ENCODE measurements at places on chromosomes 1 and 21.

DNA sequence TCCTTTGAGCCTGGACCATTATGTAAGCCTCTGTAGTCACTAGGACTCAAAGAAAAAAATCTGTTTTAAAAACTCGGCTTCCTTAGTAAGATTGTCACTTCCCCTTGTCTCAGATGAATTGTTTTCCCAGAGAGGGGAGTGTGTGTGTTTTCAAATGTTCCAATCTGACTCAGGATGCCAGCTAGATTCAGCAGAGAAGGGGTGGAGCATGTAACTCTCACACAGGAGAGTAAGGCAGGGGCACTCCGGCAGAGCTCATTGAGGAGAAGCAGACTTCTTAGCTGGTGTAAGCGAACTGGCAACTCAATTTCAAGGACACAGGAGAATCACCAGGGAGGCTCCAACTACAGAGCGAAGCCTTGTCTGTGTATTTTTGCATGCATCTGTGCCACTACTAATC lies 623.2 kb downstream of the LMO4 start:
- DNase-seq, result no peak

GRCh38 chr1:103541431-103541830 lies 15.9 kb downstream of the RNPC3 start:
- no peak for DNase-seq

GRCh38 chr1:179815641-179816040 lies 62.0 kb downstream of the TOR1AIP2 start:
- no peak for DNase-seq

DNA sequence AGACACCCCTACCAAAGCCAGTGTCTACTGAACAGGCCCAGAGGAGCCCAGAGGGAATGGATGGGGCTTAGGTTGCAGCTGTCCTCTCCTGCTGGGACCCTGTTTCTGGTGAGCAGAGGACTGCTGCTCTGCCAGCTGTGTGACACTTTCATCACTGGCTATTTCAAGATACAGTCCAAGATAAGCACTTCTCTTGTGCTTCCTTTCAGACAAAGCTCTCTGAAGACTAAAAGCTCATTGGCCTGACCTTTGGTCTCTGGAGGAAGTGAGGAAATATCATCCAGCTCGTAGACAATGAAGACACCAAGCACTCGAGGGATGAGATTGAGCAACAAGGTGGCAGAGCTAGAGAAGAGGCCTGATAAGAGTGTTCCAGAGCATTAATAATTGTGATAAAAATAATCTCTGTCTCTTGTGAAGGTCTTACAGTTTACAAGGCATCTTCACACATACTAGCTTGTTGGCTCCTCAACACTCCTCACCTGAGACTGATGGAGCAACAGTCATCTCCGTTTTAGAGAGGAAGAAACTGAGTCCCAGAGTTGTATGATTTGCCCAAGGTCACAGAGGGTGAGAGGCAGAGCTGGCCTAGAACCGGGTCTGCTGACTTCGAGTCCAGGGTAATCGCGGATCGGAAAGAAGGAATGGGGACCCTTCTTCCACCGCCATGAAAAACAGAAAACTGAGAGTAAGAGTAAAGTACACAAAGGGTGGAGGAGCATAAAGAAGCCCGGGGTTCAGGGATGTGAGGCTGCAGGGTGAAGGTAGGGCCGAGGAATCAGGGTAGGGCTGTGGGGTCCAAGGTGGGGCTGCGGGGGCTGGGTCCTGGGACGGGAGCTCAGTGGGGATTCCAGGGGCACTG lies 666 bp downstream of the PAFAH2 start:
- no peak for DNase-seq

GRCh38 chr1:245572709-245573108 lies 417.9 kb downstream of the KIF26B start:
- DNase-seq, result no peak

- DNase-seq, result no peak
These were observed 129.3 kb upstream of the GORAB start for GRCh38 chr1:170402476-170403311.

GRCh38 chr1:108897865-108898720 lies 21.3 kb downstream of the GPSM2 start:
- no peak for DNase-seq

DNA sequence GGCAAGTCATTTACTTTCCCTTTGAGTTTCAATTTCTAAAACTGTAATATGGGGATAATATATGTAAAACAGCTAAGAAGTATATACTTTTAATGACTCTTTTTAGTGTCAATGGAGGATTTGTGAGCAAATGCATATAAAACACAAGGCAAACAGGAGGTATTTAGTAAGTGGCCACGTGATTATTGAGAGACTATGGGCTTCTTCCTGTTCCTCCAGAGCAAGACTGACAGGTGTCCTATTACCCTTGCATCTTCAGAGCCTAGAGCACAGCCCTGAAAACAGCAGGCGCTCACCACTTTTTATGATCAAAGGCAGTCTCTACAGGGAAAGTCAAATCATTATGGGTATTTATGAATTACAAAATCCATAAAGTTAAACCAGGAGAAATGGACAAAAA lies 941 bp upstream of the ROR1 start:
- DNase-seq, result no peak

GRCh38 chr1:36737767-36738166 lies 255.1 kb upstream of the CSF3R start:
- DNase-seq, result peak; percentile 9

DNA sequence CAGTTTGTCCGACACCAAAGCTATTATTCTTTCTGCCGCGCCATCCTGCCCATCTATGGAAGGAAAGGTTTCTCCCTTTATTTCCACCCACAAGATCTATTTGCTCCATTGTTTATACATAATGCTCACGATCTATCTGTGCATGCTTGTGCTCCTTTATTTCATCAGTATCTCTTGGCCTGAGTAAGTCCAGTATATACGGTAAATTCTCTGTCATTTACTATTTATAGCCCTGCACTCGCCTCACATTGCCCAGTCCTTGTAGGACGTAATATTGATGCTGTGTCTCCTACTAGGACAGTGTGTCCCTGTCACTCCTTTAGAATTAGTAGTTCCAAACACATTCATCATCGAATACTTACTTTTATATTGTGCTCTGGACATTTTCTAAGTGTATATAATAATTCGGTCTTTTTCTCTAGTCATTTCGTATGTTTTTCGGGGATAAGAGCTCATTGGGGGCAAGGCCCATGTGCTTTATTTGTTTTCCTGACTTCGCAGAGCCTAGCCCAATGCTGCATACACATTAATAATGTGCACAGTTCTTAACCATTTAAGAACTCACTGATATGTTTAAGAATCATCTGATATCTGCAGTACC lies 3.1 kb upstream of the NID1 start:
- DNase-seq, result no peak

- no peak for DNase-seq
These were observed 93.6 kb downstream of the SNRPE start for GRCh38 chr1:203954788-203955552.

GRCh38 chr1:17427696-17428660 lies 11.5 kb downstream of the RCC2 start:
- DNase-seq, result no peak

- no peak for DNase-seq
These were observed 12.3 kb upstream of the SSR2 start for GRCh38 chr1:156033011-156033410.

- DNase-seq, result no peak
These were observed 611.9 kb upstream of the ADAMTS5 start for GRCh38 chr21:27578741-27579265.

DNA sequence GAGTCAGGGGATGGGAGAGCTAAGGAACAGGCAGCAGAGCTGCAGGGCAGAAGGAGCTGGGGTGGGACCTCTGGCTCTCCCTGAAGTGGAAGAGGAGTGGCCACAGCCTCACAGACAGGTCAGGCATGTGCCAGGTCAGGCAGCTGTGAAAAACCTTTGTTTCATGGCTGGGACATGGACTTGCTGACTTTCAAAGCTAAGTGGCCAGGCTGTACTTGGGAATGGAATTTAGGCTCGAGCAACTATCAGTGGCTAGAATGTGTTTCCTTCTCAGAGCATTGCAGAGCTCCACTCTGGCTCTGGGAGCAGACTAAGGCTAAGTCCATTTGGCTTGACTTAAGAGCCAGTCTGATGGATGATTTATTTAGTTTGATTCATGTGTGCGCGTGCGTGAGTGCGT lies 385.1 kb downstream of the LMX1A start:
- no peak for DNase-seq

GRCh38 chr1:5505944-5506343 lies 486.3 kb downstream of the NPHP4 start:
- DNase-seq, result no peak

GRCh38 chr1:21938732-21939538 lies 1.8 kb upstream of the HSPG2 start:
- no peak for DNase-seq

GRCh38 chr1:200771625-200772555 lies 33.2 kb downstream of the CAMSAP2 start:
- no peak for DNase-seq

GRCh38 chr1:187236676-187237075 lies 407.9 kb downstream of the PLA2G4A start:
- no peak for DNase-seq

DNA sequence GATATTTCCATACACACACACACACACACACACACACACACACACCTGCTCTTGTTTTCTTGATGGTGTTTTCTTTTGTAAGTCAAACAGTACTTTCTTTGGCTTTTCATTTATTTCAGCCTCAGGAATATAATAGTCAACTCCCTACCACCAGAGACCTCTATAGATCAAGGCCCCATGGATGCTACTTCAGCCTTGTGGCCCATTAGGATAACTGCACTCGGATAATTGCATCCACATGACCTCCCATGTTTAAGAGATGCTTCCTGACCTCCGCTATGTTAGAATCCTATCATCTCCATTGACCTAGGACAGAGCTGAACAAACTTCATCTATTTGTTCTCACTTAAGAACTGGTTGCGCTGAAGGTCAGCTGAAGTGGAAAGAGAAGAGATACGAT lies 1094.0 kb upstream of the B3GALT2 start:
- no peak for DNase-seq

GRCh38 chr1:240666568-240667198 lies 54.7 kb upstream of the GREM2 start:
- no peak for DNase-seq

- DNase-seq, result peak; percentile 55
These were observed 54.6 kb downstream of the S100B start for GRCh38 chr21:46550116-46550941.

DNA sequence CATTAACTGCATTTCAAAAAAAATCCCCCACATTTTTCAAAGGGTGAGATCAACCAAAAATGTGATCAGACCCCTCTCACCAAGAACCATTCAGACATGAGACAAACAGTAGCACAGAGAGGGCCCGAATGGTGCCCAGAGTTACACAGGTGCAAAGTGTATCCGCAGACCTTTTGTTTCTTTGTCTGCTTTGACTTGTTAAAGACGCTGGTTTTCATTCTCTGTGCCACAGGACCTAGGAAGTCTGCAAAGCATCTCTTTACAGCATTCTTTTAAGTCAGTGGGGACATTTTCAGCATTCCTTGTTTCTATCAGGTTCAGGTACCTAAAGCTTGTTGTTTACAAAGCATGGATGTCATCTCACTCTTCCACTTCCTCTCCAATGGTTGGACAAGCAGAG lies 87.2 kb upstream of the MAP1LC3C start:
- no peak for DNase-seq

DNA sequence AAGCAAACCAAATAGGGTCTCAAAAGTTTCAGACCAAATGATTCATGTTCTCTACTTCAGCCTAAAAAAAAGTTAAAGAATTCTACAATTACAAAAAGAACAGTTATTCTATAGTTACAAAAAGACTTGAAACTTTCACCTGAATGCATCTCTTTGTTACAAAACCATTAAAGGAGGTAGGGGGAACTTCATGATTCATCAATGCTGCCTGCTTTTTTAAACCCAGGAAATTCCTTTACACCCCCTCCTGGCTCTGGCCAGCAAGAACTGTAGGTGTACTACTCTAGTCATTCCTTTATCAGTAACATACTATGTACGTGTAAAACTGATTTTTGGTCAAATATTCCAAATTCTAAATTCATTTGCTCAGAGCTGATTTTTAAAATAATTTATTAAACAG lies 5.0 kb downstream of the FAF1 start:
- no peak for DNase-seq

DNA sequence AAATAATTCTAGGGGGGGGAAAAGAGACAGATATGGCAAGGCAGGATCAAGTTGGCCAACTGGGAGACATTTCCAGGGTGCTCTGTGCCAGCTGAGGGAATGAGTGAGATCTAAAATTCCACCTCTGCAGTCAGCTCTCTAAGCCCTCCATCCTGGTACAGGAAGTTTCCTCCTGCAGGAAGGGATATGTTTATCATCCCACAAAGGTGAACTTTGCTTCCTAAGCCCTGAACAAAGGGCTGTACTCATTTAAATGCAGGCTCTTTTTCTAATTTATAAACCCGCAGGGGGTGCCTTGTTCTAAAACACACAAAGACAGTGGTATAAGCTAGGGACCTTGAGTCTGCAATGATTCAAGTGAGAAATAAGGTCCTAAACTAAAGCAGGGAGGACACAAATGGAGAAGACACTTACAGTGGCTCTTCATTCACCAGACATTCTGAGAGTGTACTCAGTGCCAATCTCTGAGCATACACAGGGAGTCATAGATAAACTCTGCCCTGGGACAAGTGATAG lies 3.6 kb upstream of the TNFSF4 start:
- DNase-seq, result no peak

DNA sequence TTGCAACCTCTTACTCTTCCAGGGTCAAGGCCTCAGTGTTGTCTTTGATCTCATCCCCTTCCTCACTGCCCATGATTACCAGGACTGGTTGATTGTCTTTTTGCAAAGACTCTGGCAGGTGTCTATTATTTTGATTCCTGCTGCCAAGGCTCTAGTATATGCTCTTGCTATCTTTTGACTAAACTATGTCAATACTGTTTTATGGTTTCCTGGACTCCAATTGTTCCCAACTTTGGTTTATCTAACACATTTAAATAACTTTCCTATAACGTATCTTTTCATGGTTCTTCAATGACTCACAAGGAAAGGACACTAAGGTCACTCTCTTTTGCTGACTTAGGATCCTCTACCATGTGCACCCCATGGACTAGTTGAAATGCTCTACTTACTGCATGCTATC lies 141.5 kb downstream of the PTPRC start:
- no peak for DNase-seq

- no peak for DNase-seq
These were observed 122.3 kb downstream of the MACF1 start for GRCh38 chr1:39326836-39327235.

GRCh38 chr1:11053758-11054137 lies 6.1 kb downstream of the SRM start:
- DNase-seq, result no peak

DNA sequence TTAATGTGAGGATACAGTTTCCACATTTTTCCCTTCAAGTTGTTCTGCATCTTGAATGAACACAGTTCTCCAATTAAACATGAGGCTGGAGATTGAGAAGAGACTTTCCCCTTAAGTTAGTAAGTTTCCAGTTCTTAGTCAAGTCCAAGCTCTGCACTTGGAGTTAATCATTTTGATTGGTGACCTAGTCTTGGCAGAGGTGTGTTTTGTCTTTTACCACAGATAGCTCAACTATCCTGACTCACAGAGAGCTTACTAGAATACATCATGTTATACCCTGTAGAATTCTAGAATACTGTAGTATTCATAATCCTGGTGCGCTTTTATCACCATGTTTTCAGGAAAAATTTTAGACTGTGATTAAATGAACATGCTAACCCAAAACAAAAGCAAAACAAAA lies 129.2 kb downstream of the CYYR1 start:
- DNase-seq, result no peak
